ENCODE measurements at places on chromosomes 12 and 14. TPM values are rescaled to one million over a fixed set of nuclear protein-coding genes. Genes with fewer than 3 reads are reported as not detected.
A peak's percentile ranks its signal among the peaks of the same experiment; 100 is the strongest.

GRCh38 chr14:53501361-53502211, 348.5 kb upstream of the DDHD1 start:
- DNase-seq, result no peak

GRCh38 chr12:51891843-51892242, 3.9 kb downstream of the ANKRD33 start:
- DNase-seq, result no peak

DNA sequence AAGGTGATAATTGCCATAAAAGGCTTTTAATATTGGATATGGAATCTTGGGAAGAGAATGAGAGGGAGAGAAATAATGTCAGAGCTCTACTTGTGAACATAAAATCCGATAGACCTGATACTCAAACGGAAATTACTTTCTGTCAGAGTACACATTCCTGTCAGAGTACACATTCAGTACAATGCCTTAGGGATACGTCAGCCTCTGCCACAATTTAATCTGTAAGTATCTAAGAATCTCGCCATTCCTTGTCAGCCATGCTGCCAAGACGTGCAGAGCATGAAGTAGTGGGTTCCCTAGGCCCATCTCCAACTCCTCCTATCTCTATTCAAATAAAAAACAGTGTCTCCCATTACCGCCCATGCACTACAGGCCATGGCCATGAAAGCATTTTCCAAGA, 242.6 kb downstream of the CEP128 start:
- DNase-seq, result no peak

Gene FBLN5
- polyA plus RNA-seq, result 12.1 TPM

- no peak for DNase-seq
Measured at GRCh38 chr14:87989956-87990299, 3.1 kb downstream of the GALC start.

Gene PIP4K2C
- 40.6 TPM for polyA plus RNA-seq

- no peak for DNase-seq
Measured at GRCh38 chr14:44316647-44317440, 190.2 kb downstream of the FSCB start.

Gene REC8
- 10.0 TPM for polyA plus RNA-seq

Gene DDN
- polyA plus RNA-seq, result not detected

DNA sequence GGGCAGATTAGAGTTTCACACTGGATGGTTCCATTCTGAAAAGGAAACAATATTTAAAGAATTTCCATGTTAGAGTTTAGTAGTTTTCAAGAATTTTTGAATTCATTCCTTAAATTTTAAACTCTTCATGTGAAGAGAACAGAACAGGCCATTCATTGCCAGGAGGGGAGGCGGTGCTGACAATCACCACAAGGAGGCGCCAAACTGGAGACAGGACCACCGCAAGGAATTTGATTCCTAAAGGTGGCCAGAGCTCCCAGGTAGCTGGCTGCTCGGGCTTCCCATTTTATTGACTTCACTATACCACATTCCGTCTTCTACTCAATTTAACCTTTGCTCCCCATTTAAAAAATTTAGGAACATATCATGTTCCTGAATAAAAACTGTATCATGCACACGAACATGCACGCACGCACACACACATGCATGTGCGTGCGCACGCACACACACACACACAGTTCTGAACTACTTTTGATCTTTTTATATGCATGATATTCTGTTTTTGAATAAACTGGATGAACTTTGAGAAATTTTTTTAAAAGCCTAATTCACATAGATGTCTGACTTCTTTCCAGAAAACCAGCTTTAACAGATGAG, 101.2 kb downstream of the NELL2 start:
- DNase-seq, result peak; percentile 42

Gene FAM181A
- not detected for polyA plus RNA-seq

- DNase-seq, result no peak
Measured at GRCh38 chr12:1395421-1395955, 198.9 kb downstream of the FBXL14 start.

Gene A2ML1
- not detected for polyA plus RNA-seq

Gene EID3
- polyA plus RNA-seq, result 13.5 TPM

- DNase-seq, result no peak
Measured at GRCh38 chr12:65685514-65685913, 138.8 kb upstream of the HMGA2 start.

DNA sequence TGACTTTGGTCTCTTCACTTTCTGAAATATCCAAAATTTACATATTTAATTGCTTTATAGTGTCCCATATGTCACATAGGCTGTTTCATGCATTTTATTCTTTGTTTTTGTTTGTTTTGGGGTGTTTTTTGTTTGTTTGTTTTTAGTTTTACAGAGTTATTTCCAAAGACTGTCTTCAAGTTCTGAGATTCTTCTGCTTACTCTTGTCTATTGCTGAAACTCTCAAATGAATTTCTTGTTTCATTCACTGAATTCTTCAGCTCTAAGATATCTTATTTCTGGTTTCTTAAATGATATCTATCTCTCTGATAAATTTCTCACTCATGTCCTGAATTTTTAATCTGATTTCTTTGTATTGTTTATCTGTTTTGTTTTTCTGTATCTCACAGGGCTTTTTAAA, 412.0 kb upstream of the ATP2B1 start:
- no peak for DNase-seq

DNA sequence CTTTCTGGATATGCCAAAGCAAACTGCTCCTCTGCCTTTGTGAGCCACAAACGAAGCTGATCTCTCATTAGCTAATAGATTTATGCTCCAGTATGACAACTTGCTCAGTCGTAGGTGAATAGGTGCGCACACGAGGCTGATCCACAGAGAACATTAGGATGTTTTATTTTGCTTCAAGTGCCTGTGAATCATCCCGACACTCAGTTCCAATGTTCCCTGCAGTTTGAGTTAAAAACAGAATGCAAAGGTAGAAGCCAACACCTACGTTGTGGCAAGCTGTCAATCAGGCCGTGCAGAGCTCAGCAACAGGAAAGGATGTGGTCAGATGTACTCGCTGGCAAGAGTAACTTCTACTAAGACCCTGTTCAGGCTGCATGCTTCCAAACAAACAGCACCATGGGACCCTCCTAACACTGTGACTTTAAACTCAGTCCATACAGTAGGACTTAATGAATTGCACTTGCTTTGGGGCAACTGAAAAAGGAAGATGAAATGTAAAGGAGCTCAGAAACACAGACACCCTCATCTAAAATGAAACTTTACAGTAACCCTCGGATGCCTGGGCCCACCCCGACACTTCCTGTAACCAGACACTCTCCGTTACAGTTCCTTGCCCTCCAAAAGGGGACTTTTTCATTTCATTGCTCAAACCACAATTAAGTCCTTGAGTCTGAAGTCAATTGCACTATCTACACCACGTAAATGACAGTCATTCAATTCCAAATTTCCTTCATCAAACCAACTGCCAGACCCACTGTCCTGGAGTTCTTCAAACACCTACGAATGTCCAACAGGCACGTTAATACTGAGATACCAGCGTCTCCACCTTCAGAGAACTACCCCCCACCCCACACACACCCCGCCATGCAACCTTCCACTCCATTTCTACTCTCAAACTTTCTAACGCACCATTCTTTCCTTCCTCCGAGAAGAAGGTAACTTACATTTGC, 1.6 kb downstream of the CCDC88C start:
- peak; percentile 86 for DNase-seq

DNA sequence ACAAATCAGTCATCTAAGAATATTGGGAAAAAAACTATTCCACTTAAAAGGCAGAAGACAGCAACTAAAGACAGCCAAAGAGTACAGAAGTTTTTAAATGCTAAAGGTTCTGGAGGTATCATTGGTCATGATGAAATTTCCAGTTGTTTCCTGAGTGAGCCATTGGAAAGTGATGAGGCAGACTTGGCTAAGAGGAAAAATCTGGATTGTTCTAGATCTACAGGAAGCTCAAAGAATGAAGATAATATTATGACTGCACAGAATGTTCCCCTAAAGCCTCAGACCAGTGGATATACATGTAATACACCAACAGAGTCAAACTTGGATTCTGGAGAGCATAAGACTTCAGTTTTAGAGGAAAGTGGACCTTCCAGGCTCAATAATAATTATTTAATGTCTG, 22.8 kb downstream of the GALNT4 start:
- DNase-seq, result no peak

- DNase-seq, result no peak
Measured at GRCh38 chr12:23816394-23816851, 133.0 kb downstream of the SOX5 start.

GRCh38 chr12:87760943-87761342, 268.3 kb downstream of the C12orf50 start:
- DNase-seq, result no peak

Gene ZFHX2
- not detected for polyA plus RNA-seq

DNA sequence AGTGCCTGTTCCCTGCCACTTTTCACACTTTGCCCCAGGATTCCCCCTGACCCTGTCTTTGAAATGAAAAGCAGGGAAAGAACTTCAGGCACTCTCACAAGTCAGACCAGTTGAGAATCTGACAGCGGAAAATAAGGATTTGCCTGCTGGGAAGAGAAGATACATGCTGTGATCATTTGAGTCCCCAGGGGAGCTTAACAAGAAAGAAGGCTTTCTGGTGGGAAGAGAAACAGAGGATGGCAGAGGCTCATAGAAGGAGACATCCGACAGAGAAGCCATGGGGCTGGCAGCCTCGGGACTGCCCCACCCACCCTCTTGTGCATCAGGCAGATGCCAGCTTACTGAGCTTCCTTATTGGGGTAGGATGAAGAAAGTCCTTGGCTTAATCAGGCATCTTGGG, 11.9 kb downstream of the TTC9 start:
- DNase-seq, result no peak

Gene FOXG1
- not detected for polyA plus RNA-seq

DNA sequence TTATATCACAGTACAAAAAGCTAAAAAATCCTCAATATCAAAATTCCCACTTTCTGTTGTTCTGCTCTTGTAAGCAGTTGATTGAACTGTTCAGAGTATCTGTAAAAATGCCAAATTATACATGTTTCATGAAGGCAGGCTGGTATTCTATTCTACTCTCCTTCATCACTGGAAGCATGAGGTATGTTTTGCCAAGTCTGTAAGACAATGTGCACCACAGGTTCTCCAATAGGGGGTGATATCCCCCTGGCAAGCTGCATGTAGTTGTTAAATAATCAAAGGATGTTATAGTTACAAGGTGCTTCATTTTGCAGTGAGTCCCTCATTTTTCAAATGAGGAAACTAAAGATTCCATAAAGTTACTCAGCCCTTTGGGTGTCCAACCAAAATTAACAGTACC, 15.1 kb upstream of the NEK9 start:
- DNase-seq, result peak; percentile 9

DNA sequence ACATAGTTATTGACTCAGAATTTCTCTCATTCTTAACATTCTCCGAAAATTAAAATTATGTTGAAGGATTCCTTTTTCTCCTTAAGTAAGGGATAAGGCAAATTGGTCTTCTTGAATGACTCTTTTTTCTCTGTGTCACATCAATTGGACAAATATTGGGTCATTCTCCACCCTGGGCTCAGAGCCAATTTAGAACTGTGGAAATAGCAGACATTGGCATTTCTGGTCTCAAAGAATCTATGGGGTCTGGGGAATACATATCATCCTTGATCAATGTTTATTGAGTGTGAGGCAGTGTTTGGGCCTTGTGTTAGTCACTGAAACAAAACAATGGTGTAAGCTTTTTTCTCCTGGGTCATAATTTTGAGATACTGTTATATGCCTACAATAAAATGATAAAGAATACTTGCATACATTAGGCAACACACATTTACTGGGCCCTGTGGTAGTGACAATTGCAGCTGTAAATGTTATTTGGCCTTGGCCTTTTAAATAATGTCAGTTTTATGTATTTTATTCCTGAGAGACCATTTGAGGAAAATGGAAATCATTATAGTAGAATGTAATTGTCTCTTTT, 414.6 kb downstream of the TMEM132D start:
- DNase-seq, result no peak

- no peak for DNase-seq
Measured at GRCh38 chr12:57230381-57231155, 1.1 kb downstream of the SHMT2 start.

- DNase-seq, result no peak
Measured at GRCh38 chr14:68372368-68372767, 420.5 kb downstream of the ZFP36L1 start.

Gene NFKBIA
- 344 TPM for polyA plus RNA-seq

DNA sequence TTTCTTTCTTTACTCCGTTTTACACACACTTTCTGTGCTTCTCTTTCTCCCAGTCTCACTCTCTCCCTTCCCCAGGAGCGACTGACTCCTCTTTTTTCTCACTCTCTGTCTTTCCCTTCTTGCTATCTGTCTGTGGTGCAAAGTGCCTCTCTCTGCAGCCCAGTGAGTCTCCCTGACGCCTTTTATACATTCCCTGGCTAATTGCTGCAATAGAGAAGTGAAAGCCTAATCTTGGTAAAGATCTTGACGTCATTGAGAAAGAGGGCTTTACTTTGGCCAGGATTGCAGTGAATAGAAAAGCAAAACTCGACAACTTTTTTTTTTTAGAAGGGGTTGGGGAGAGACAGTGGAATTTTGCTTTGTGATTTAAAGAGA, 706 bp upstream of the DIO2 start:
- no peak for DNase-seq

Gene FAM216A
- polyA plus RNA-seq, result 9.8 TPM

Gene TSHR
- polyA plus RNA-seq, result not detected

GRCh38 chr12:25853316-25854095, 105.0 kb upstream of the RASSF8 start:
- no peak for DNase-seq

DNA sequence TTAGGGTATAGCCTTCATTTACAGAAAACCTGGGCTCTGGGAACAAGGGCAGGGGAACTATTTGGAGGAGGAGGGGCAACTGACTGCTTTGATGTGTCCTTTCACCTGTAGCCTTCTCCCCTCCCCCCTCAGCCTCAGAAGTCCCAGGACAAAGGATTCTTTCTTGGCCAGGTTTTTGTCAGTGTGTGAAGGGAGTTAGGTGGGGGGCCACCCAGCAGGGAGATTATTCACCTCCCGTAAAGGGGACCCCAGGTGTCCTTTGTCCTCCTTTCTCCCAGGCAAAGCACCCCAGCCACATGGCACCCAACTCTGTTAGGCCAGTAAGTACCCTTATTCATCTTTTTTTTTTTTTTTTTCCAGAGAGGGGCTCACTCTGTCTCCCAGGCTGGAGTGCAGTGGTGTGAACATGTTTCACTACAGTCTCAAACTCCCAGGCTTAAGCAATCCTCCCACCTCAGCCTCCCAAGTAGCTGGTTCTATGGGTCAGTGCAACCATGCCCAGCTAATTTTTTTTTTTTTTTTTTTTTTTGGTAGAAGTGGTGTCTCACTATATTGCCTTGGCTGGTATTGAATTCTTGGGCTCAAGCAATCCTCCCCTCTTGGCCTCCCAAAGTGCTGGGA, 723 bp upstream of the NFE2 start:
- no peak for DNase-seq

- DNase-seq, result no peak
Measured at GRCh38 chr12:120368789-120369602, at the start of gene MSI1. Gene MSI1, minus strand, starts transcription at chr12:120369164. Its CDS starts 73 bp downstream, at chr12:120369091.

Gene PRICKLE1
- polyA plus RNA-seq, result 0.53 TPM

Gene OSBPL8
- polyA plus RNA-seq, result 113 TPM

Gene LYZ
- not detected for polyA plus RNA-seq

Data from CD8-positive, alpha-beta memory T cell (primary cell).